CD4-positive, alpha-beta T cell treated with Interleukin-10 for 1 hour (primary cell): ENCODE measurements at places on chromosomes 2 and 18.

DNA sequence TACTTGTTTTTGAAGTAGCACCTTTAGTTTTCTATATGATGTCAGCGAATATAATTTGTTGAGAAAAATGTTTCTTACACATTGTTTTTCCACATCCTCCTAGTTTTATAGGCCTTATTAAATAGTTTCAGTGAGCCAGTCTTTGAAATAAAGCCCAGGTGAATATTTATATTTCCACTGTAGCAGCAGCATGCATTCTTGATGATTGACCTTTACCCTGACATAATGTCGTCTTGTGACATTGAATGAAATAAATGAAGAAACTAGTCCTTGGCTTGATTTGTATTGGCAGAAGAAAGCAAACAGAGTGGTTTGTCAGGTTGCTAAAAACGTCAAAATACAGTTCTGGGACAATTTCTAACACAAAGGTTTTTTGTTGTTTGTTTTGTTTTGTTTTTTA is 84.4 kb downstream of the EHBP1 start:
- no peak for DNase-seq

GRCh38 chr18:11266781-11267480 is 117.6 kb upstream of the PIEZO2 start:
- no peak for DNase-seq

DNA sequence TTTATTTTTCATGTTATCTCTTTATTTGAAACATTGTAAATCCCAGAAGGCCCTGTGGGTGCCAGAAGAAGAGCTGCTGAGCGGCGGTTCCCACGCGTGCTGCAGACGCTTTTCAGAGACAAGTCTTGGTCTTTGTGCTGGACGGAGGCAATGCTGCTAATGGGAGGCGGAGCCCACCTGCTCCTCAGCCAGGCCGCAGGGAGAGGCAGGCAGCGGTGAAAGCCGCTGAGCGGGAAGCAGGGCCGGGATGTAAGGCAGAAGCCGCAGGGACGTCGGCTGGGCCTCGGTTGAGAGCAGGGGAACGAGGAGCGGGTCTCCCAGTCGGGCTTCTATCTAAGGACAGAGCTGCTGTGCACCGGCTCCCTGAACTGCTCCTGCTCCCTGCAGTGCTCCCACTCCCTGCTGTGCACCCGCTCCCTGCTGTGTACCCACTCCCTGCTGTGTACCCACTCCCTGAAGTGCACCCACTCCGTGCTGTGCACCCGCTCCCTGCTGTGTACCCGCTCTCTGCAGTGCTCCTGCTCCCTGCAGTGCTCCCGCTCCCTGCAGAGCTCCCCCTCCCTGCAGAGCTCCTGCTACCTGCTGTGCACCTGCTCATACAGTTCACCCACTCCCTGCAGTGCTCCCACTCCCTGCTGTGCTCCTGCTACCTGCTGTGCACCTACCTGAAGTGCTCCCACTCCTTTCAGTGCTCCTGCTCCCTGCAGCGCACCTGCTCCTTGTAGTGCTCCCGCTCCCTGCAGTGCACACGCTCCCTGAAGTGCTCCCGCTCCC is 16.4 kb downstream of the TMEM18 start:
- no peak for DNase-seq

DNA sequence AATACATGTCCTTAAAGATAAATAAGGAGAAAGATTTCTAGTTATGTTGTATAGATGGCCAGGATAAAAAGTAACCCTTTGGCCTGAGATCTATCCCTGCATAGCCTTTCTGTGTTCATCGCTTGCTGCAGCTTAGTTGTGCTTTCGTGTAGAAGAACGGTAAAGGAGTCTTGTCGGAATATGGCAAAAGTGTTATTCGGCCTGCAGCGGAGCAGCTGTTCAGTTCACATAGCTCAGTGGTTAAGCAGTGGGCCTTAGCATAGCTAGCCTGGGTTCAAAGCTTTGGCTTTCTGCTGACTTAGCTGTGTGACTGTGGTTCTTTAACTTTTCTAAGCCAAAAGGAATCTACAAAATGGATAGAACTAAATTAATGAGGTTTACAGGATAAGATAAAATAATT is 55.4 kb downstream of the MALT1 start:
- DNase-seq: no peak

DNA sequence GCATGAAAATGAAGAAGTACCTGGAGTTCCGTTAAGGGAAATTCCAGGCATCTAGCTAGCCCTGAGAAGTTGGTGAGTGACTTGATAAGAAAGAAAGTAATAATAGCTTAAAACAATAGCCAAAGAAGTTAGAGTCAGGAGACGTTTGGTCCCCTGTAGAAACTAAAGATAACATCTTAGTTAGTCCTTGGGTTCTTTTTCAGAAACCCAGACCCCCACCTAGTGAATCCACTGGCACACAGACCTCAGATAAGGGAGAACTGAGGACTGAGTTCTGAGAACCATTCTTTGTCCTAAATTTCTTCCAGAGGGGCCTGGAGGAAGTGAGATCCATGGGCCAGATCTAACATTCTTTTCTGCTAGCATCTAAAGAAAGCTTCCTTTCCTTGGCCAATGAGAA is 335.4 kb downstream of the SLC4A3 start:
- DNase-seq: no peak
